ENCODE measurements at places on chromosomes 3 and 15.

DNA sequence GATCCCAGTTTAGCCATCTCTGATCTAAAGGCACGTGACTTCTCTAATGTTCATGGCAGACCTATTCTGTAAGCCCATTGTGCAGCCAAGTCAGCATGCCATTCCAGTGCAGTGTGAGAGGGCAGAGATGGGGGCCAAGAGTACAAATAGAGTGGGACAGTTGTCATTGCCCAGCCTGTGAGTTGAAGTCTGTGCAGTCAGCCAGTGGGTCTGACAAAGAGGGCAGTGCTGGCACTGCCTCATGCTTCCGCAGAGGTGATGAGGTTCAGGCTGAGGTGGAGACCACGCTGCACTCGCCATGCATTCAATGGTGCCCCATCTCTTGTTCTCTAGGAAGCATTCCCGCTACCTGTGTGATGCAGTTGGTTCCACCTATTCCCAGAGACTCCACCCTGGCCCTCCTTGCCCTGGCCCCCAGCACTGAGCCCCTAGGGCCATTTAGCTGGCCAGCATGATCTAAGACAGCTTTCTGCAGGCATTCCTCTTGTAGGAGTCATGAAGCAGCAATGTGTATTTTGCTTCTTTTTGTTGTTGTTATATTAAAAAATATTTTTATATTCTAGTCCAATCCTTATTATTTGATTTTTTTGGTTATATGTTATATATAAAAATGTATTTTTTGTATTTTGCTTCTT lies 3.7 kb downstream of the MRAS start:
- DNase-seq: no peak

DNA sequence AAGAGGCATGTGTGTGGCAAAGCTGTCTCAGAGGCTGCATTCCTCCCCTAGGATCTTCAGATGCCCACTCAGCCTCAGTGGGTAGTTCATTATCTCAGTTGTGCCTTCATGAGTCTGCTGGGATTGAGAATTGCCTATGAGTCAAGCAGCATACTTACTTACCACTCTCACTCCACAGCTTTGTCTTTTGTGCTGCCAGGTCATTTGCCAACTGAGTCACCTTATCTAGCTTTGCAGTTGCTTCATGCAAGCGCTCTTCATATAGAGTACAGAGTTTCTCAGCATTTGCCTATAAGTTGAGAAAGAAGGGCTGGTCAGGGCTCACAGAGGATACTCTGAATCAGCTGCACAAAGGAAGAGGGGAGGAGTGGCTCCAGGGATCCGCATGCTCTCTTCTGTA lies 89.5 kb downstream of the MYH15 start:
- DNase-seq: no peak

GRCh38 chr3:110391640-110392395 lies 679.8 kb upstream of the NECTIN3 start:
- DNase-seq: no peak

GRCh38 chr15:90463381-90463780 lies 66.3 kb upstream of the CRTC3 start:
- no peak for DNase-seq

DNA sequence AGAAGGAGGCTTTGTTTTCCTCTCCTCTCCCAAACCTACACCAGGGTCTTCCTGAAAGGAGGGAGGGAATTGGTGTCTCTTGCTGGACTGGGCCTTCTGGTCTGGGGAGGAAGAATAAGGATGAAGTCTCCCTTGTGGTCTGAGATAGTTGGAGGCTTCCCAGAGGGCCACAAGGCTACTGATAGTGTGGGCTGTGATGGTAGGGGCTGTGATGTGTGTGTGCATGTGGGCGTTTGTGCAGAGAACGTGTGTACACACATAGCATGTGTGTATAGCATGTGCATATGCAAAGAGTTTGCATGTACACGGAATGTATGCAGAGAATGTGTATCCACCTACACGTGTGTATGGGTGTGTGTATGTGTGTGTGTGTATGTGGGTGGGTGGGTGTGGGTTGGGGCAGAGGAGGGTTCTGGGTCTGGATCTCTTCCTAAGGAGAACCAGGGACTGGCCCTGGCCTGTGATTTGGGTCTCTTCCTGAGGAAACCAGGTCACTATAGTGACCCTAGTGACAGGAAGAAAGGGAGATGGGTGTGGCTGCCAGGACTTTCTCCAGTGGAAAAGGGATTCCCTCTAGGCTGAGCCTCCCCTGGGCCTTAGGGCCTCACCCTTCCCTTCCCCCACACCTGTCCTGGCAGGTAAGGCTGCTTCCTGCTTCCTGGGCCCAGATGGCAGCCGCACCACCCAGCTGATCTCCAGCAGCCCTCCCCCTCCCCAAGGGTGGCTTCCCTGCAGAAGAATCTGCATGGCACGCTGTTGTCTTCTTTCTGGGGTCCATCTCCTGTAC lies 1.7 kb downstream of the FLNB start:
- no peak for DNase-seq

DNA sequence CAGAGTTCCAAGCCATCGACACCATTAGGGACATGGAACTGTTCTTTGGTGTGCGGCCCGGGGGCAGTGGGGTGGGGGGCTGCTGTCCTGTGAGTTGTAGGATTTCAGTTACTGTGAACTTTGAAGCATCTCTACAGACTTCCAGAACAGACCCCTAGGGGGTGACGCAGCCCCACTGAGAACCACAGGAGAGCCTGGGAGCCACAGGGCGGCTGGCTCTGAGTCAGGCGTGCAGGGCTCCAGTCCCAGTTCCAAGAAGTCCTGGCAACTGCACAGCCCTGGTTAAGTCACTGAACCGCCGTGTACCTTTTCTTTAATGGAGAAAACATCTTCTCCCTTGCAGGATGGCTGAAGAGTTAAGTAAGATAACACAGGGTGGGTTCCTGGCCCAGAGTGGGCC lies 23.5 kb upstream of the LRTM1 start:
- DNase-seq: no peak

GRCh38 chr3:195583831-195584542 lies at the start of gene APOD:
TSS of gene APOD (minus strand) at chr3:195583940. CDS start at chr3:195579461, 4,479 bp downstream.
- DNase-seq: no peak

DNA sequence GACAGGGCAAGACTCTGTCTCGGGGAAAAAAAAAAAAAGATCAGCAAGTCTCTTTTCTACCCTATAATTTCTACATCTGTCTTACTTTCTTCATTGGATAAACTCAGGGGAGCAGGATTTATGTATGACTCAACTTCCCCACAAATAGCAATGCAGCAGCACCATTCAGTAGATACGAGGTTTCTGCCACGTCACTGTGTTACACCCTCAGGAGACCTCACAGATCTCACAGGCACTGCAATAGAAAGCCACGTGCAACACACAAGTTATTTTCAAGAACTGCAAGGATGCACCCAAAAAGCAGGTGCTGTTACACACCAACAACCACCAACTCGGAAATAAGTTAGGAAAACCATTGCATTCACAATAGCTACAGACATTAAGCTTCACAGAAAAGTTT lies 30.2 kb downstream of the TSPAN3 start:
- no peak for DNase-seq

- no peak for DNase-seq
These were observed 159.0 kb upstream of the CHRNA7 start for GRCh38 chr15:31871166-31871886.

- DNase-seq: peak; percentile 19
These were observed 12.9 kb downstream of the OPA1 start for GRCh38 chr3:193605876-193606275.

DNA sequence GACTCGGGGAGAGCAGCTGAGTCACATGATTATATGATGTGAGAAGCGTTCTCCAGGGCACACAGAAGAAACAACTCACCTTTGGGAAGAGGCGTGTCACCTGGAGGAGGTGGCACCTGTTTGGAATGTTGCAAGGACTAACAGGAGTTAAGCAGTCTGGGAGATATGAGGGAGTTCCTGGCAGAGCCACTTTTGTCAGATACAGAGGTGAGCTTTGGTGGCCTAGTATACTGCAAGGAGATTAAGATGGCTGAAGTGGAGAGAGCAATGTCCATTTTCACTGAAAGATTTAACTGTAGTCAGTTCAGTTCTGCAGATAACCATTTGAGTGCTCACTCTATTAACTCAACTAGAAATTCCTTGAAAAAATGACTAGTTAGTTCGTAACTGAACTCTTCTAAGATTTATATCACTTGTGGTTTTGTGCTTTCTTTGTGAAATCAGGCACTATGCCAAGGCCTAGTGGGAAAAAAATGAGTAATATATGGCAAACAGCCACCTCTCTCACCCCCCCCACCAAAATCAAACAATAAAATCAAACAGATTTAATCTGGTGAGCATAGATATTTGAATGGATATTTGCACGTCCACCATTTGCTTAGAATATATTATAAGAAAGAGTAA lies 61.3 kb downstream of the CRYBG3 start:
- DNase-seq: no peak

DNA sequence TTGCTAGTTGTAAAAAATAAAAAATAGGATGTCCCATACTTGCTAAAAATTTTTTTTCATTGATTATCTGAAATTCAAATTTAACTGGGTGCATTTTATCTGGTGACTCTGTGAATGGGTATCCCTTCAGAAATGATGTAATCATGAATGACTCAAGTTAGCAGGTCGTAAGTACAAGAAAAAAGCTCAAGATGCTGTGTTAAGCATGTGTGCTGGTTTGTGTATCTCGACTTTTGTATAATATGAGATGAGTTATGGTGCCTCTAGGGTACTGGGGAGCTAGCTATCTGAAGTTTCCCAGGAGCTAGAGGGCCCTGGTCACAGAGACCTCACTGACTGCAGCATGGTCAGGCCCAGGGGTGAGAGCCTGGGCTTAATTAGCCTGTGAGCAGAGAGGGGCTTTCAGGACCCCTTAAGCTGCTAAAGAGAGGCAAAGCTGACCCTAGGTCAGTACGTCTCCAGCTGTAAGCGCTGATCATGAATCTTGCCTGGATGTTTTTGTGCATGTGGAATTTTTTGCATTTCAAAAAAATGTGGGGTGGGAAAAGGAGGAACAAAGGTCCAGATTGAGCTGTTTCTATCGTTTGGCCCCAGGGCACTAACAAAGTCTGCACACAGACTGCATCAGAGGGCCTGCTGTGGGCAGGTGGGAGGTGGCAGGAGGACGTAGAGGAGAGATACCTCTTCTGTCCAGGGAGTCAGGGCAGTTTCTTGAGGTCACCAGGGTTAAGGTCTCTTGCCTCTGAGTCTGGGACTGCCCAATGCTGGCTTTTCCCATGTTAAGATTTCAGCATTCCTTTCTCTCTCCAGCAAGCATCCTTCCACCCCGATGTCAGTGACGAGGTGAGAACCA lies 233.2 kb upstream of the TPM1 start:
- DNase-seq: no peak

GRCh38 chr3:150773616-150774192 lies 10.7 kb upstream of the SIAH2 start:
- no peak for DNase-seq

GRCh38 chr3:188432802-188433520 lies 279.0 kb downstream of the LPP start:
- DNase-seq: no peak
